ENCODE measurements at places on chromosomes 4 and X.
A peak's percentile ranks its signal among the peaks of the same experiment; 100 is the strongest.

DNA sequence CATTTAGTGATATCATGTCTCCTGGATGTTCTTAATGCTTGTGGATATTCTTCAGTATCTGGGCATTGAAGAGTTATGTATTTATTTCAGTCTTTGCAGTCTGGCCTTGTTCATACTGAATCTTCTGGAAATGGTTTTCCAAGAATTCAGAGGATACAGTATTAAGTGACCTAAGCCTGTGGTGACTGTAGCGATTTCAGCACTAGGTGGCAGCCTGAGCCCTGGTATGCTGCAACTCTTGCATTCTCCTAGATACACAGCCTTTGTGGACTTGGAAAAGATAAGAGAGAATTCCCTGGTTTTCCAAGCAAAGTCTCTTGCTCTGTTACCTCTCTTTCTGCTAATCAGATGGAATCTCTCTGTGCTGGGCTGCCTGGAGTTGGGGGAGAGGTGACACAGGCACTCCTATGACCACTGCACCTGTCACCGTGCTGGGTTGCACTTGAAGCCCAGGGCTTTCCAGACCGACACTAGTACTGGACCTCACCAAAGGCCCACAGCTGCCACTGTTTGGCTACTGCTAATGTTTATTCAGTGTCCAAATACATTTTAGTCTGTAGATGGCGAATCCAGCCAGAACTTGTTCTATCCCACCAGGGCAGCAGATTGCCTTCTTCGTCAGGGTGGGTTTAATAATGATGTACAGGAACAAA is 19.3 kb upstream of the SPIN2A start:
- peak; percentile 31 for DNase-seq

- no peak for DNase-seq
These were observed 160.3 kb downstream of the SHOX start for GRCh38 chrX:790783-791360.

- no peak for DNase-seq
These were observed 57.1 kb upstream of the LIMCH1 start for GRCh38 chr4:41480896-41481311.

- DNase-seq: peak; percentile 73
These were observed 4.2 kb upstream of the LEF1 start for GRCh38 chr4:108172753-108173598.

DNA sequence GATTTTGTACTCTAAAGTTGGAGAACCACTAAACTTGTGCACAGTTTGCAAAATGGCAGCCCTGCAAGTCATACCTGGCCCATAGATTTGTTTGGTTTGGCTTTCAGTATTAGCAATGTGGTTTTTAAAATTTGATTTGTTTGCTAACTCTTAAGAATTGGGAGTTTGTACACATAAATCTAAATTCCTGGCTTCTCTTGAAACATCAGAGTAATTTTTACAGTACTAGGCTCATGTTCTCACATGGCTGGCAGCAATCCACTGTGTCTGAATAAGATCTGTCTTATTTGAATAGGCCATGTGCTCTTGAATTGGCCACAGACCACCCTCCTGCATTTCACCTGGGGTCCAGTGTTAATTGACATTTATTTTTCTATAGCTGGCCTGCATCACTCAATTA is 21.3 kb downstream of the DIAPH2 start:
- DNase-seq: no peak

DNA sequence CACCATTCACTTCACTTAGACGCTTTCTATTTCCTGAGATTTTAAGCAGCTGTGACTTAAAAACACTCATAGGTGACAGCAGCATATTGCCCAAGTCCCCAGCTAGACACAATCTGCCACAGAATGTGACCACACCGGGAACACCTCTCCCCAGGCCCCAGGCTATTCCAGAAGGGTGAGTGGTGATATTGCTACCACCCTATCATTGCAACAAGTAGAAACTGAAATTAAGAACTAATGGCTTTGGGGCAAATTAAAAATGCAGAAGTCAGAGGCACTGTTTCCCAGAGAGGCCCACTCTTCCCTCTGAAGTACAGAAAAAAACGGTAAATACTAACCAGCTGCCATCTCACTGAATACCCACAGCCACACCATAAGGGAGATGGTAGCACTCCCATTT is 35.0 kb downstream of the QDPR start:
- no peak for DNase-seq

- DNase-seq: no peak
These were observed 8.5 kb downstream of the NUDT11 start for GRCh38 chrX:51487960-51488267.

GRCh38 chr4:53832549-53832948 is 231.9 kb downstream of the CHIC2 start:
- DNase-seq: no peak

GRCh38 chr4:147617841-147618691 is 869 bp downstream of the TMEM184C start:
- DNase-seq: no peak

DNA sequence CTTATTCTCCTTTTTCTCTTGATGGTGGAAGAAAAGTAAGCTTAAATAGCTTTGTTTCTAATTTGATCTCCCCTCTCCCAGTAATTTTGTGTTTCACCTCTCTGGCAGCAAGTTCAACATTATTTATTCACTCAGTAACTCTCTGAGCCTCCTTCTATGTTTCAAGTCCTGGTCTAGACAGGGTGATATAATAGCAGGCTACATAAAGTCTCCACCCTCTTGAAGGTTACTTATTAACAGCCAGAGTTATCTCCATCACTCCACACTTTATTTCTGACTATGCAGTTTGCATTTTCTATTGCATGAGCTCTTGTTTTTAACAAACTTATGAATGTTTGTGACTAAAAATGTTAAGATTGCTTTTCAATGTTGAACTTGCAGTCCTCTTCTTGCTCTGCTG is 17.8 kb upstream of the ANOS1 start:
- no peak for DNase-seq

GRCh38 chr4:6467600-6467999 is 4.8 kb downstream of the PPP2R2C start:
- DNase-seq: no peak

DNA sequence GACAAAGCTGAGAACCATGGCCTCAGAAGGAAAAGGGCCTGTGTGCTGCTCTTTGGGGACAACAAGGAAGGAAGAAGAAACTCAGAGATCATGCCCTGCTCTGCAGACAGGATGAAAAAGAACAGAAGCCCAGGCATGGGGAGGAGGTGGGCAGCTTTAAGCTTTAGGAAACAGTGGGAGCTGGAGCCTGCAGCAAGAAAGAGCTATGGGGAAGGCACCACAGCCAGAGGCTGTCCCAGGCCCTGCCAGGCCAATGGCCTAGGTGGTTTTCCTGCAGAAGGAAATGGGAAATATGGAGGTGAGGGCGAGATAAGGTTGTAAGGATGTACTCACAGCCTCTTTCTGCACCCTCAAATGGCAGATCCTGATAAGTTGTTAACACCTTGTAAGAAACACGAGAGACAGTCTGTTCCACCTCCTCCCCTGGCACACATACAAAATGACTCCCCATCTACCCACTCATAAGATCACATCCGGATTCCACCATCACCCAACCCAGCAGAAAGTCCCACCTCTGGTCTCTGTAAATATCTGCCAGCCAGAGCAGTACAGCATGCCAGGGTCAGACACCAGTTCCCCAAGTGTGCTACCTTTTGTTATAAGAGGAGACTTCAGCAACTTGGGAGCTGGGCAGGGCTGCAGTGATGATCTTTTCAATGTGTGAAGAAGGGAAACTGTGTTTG is 105.2 kb downstream of the RTL5 start:
- DNase-seq: peak; percentile 5

Data from femur (tissue), 1 donor.